ENCODE measurements at places on chromosomes 7 and 10. TPM values are rescaled to one million over a fixed set of nuclear protein-coding genes. Genes with fewer than 3 reads are reported as not detected.

The C10orf105 gene
- total RNA-seq: 0.07 TPM

The ADAMTS14 gene
- 0.10 TPM for total RNA-seq

The DNAH11 gene
- total RNA-seq: 0.12 TPM

The ADCY1 gene
- total RNA-seq: 8.9 TPM

The ITGA8 gene
- 0.82 TPM for total RNA-seq

The ZNF438 gene
- total RNA-seq: 13.9 TPM

The ADO gene
- total RNA-seq: 16.7 TPM

The TMEM225B gene
- not detected for total RNA-seq

The MAGI2 gene
- total RNA-seq: 3.6 TPM

The GPR22 gene
- 54.4 TPM for total RNA-seq

The TBATA gene
- not detected for total RNA-seq

The PPP1R3C gene
- total RNA-seq: 180 TPM

The TUBAL3 gene
- total RNA-seq: 0.12 TPM

The NOLC1 gene
- 31.2 TPM for total RNA-seq

The AKR1C1 gene
- 20.2 TPM for total RNA-seq

The MSMB gene
- total RNA-seq: not detected

The UBTD1 gene
- 28.1 TPM for total RNA-seq

The PTN gene
- total RNA-seq: 14.3 TPM

The PAOX gene
- 2.8 TPM for total RNA-seq

The CPEB3 gene
- 18.0 TPM for total RNA-seq

The SRRM3 gene
- 17.2 TPM for total RNA-seq

The TDRD1 gene
- 2.7 TPM for total RNA-seq

The INA gene
- not detected for total RNA-seq

The WIPF3 gene
- total RNA-seq: 6.2 TPM

The NPTX2 gene
- total RNA-seq: 2.1 TPM

The NUTM2D gene
- 5.6 TPM for total RNA-seq

The PNLIPRP3 gene
- total RNA-seq: not detected

The FAM25A gene
- not detected for total RNA-seq

The DKK1 gene
- total RNA-seq: not detected

The NAT16 gene
- total RNA-seq: not detected

The FKBP6 gene
- not detected for total RNA-seq
